ENCODE measurements at places on chromosomes 11 and 22.
A peak's percentile ranks its signal among the peaks of the same experiment; 100 is the strongest.

DNA sequence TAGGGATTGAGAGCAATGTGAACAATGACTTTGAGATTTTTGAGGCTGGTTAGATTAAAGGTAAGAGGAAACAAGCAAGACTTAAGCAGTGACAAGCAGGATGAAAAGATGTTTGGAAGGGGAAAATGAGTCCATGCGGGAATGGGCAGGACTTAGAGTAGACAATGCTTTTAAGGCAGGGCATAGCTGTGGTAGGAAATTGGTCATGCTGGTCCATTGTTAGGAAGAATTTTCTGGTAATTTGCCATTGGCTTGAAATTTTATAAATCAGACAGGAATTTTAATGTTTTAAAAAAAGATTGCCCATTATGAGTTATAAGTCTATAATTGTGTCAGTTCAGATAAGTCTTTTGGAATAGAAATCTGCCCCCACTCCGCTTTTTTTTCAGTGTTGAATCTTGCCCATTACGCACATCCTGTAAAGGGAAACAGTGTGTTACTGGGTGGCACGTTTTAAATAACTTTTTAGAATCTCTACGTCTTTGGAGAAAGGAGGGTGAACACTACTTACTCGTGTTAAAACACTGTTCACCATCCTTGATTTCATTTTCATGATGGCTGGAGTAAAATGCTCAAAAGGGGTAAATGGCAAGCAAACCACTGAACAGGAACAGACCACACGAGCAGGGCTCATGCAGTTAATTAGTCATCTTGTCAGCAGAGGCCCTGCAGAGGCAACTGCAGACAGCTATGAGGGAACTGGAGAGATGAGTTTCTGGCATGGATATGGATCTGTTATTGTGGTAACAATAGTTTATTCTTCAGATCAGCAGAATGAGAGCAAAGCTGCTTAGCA, 25.0 kb downstream of the SWAP70 start:
- H3K27ac ChIP-seq = no peak overlapping the region
- no peak overlapping the region for H3K4me3 ChIP-seq
- no peak for DNase-seq
- H3K36me3 ChIP-seq = no peaks in the 10 kb centered on the region
- no peaks in the 10 kb centered on the region for H3K4me1 ChIP-seq

DNA sequence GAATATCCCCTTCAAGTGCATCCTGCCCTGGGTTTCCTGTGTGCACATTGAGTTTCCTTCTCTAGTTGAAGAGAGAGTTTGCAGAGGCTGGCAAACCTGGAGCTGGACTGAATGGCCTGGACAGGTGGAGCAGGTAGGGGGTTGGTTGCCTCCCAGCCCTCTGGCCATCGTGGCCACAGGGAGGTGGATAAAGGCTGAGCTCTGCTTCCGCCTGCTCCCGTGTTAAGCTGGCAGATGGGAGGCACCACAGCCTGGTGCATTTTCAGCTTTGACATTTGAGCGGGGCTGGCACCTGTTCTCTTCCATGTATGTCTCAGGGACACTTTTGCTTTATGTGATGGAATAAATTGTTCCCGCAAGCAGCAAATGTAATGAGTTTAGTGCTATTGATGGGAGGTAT, 11.1 kb downstream of the MICAL2 start:
- no peak overlapping the region for H3K4me3 ChIP-seq
- no peaks in the 10 kb centered on the region for H3K36me3 ChIP-seq
- DNase-seq = no peak
- no peak overlapping the region for H3K27ac ChIP-seq
- H3K4me1 ChIP-seq = no peaks in the 10 kb centered on the region

DNA sequence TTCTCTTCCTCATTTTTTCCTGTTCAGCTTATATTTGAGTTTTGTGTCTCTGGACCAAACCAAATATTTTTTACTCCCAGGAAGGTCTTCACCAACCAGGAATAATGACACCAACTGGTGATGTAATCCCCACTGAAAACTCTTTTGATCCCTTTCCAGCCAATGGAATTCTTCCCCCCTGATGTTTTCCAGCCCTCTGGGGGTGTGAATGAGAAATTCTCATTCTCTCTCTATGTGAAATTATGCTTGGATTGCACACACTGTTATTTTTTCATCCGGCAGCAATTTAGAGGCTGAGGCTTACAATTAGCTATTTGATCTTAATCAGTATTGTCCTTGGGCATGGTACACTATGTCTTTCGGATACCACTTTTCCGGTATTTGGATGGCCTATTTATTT, 39.5 kb upstream of the SLC1A2 start:
- no peaks in the 10 kb centered on the region for H3K36me3 ChIP-seq
- no peak overlapping the region for H3K27ac ChIP-seq
- DNase-seq = no peak
- no peaks in the 10 kb centered on the region for H3K4me1 ChIP-seq

DNA sequence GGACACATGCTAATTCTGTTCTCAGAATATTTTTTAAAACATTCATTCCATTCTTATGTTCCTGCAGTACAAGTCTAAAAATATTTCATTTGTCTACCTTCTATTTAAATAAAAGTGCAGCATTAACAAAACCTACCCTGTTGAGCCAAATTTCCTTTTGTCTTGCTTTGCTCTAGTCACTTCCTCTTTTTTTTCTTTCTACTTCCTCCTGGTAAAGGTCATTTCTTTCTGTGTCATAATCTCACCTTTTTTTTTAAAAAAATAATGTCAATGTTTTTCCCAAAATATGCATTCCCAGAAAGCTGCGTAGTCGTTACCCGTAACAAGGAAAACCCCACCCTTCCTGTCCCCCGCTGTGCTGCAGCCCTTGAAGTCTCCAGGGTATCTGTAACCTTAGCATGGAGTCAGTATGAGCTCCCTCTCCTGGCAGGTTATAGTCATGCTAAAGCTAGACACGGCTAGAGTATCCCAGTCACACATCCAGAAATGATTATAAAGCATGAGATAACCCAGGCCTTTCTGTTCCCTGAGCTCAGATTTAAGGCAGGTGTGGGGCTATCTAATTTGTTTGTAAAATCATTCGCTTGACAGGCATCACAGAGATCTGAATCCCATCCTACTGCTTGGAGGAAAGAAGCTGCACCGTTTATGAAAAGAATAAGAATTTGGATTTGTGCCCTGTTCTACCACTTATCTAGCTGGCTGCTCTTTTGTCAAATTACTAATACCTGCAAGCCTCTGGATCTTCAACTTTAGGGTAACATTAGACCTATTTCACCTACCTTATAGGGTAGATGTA, 51.1 kb upstream of the EED start:
- H3K4me3 ChIP-seq = peak overlapping the region; percentile 21
- H3K27me3 ChIP-seq = no peaks in the 10 kb centered on the region
- H3K27ac ChIP-seq = no peak overlapping the region
- no peaks in the 10 kb centered on the region for H3K36me3 ChIP-seq
- H3K4me1 ChIP-seq = peaks cover 9% of the 10 kb centered on the region

DNA sequence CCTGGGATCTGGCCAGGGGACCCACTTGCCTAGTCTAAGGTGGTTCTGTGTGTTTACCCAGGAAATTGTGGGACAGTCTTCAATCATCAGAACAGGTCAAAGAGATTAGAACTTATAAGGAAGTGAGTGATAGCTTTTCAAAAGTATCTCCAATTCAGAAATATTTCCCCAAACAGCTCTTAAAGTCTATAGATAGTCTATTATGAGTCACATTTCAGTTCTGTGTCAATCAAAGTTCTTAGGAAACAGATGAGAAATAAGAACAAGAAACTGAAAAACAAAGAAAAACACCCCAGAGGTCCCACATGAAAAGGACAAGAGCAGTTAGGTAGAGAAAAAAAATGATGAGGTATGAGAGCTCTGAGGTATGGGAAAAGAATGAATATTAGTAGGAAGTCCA, 381.4 kb upstream of the MPPED2 start:
- H3K4me3 ChIP-seq = no peak overlapping the region
- H3K27me3 ChIP-seq = no peaks in the 10 kb centered on the region
- H3K4me1 ChIP-seq = no peaks in the 10 kb centered on the region
- no peak overlapping the region for H3K27ac ChIP-seq
- no peak for DNase-seq
- no peaks in the 10 kb centered on the region for H3K36me3 ChIP-seq

- no peak overlapping the region for H3K27ac ChIP-seq
- H3K36me3 ChIP-seq = no peaks in the 10 kb centered on the region
- DNase-seq = no peak
- H3K4me1 ChIP-seq = peaks cover 29% of the 10 kb centered on the region
These were observed 45.7 kb upstream of the CD5 start for GRCh38 chr11:61056571-61056970.

- H3K4me3 ChIP-seq = no peak overlapping the region
- no peaks in the 10 kb centered on the region for H3K27me3 ChIP-seq
- H3K36me3 ChIP-seq = peaks cover 18% of the 10 kb centered on the region
- H3K27ac ChIP-seq = no peak overlapping the region
These were observed 8.5 kb downstream of the MRPL16 start for GRCh38 chr11:59801981-59802638.

DNA sequence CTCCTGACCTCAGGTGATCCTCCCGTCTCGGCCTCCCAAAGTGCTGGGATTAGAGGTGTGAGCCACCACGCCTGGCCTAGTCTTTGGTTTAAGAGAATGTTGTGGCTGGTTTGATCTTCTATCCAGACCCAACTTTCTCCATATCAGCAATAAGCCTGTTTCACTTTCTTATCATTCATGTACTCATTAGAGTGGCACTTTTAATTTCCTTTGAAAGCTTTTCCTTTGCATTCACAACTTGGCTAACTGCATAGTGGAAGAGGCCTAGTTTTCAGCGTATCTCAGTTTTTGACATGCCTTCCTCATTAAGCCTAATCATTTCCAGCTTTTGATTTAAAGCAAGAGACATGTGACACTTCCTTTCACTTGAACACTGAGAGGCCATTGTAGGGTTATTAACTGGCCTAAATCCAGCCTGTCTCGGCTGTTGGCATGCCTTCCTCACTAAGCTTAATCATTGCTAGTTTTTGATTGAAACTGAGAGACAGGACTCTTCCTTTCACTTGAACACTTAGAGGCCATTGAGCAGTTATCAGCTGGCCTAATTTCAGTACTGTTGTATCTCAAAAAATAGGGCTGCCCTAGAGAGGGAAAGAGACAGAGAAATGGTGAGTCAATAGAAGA, 13.1 kb upstream of the RPL3 start:
- H3K27me3 ChIP-seq = no peaks in the 10 kb centered on the region
- no peak overlapping the region for H3K27ac ChIP-seq

- no peak for DNase-seq
- no peaks in the 10 kb centered on the region for H3K36me3 ChIP-seq
- no peaks in the 10 kb centered on the region for H3K4me1 ChIP-seq
- H3K4me3 ChIP-seq = no peak overlapping the region
- H3K27me3 ChIP-seq = no peaks in the 10 kb centered on the region
These were observed 107.8 kb downstream of the SYN3 start for GRCh38 chr22:32950366-32950765.

- H3K36me3 ChIP-seq = no peaks in the 10 kb centered on the region
- no peaks in the 10 kb centered on the region for H3K27me3 ChIP-seq
- no peak for DNase-seq
- H3K4me1 ChIP-seq = no peaks in the 10 kb centered on the region
These were observed 1378.9 kb downstream of the TBC1D22A start for GRCh38 chr22:48141301-48141700.

DNA sequence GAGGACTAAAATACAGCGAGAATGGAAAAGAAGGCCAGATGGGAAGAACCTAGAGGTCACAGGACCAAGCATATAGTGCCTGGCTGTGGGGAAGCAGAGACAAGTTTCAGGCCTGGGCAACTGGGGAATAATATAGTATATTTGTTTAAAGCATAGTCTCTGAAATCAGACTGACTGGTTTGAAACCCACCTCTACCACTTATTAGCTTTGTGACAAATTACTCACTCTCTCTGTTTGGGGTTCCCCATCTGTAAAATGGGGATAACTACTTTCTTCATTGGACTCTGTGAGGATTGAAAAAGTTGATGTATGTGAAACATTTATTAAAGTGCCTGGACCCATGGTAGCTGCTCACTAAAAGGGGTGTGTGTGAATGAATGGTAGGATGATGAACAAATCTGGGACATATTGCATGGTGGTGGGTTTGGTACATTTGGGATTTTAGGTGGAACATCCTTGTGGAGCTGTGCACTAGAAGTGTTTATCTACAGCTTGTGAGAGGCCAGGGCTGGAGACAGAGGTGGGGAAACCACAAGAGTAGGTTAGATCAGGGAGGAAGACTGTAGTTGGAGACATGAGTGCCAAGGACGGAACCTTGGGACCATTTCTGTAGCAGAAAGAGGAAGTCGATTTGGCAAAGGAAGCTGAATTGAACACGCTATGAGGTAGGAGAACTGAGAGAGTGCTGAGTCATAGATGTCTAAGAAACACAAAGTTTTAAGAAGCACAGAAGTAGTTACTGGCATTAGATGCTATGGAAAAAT, 52.6 kb downstream of the SWAP70 start:
- H3K27ac ChIP-seq = no peak overlapping the region
- DNase-seq = no peak
- H3K4me1 ChIP-seq = peaks cover 3% of the 10 kb centered on the region
- no peaks in the 10 kb centered on the region for H3K27me3 ChIP-seq
- no peaks in the 10 kb centered on the region for H3K36me3 ChIP-seq

All from effector memory CD4-positive, alpha-beta T cell (primary cell).